ENCODE measurements at places on chromosomes 7 and 10. TPM values are rescaled to one million over a fixed set of nuclear protein-coding genes. Genes with fewer than 3 reads are reported as not detected.

The AMPH gene
- 1.9 TPM for total RNA-seq

DNA sequence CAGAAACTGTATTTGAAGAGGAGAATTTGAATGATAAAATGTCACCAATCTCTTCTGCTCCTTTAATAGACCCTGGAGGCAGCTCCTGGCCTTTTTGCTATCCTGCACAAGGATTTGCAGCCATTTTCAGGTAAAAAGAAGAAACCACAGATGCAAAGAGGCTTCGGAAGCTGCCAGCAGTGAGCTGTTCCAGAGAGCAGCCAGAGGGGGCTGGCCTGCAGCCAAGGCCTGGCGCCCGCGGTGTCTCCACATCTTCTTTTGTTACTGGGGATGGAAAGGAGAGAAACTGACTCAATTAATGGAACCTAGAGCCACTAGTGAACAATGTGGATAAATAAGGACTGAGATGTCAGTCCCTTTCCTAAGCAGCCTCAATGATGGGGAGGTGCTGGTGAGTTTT lies 23.9 kb upstream of the GPR26 start:
- peak; percentile 29 for DNase-seq

DNA sequence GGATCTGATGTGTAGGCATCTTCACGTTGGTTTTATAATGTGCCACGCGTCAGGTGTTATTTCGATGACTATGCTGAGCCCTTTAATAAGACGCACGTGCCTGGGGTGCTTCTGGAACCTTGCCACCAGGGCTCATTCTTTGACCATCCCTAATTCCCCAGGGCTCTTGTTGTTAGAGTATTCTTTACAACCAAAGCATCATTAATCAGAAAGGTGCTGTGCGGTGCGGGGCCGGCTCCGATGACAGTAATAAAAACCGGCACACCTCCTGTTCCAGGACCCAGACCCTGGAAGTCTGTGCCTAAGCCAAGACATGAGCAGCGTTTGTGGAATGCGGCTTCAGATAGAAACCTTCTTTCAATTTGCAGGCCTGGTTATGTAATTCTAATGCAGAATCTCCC lies 58.4 kb downstream of the MGMT start:
- DNase-seq = peak; percentile 84

The MBL2 gene
- not detected for total RNA-seq

The CYP17A1 gene
- not detected for total RNA-seq

The SFTPA2 gene
- total RNA-seq = not detected

GRCh38 chr10:22816298-22816653 lies 101.9 kb upstream of the PIP4K2A start:
- peak; percentile 91 for DNase-seq
